ENCODE measurements at places on chromosomes 16 and 17.

GRCh38 chr17:53471514-53471913 lies 351.2 kb upstream of the KIF2B start:
- DNase-seq: no peak

GRCh38 chr17:13984956-13985355 lies 84.3 kb upstream of the COX10 start:
- DNase-seq: no peak

DNA sequence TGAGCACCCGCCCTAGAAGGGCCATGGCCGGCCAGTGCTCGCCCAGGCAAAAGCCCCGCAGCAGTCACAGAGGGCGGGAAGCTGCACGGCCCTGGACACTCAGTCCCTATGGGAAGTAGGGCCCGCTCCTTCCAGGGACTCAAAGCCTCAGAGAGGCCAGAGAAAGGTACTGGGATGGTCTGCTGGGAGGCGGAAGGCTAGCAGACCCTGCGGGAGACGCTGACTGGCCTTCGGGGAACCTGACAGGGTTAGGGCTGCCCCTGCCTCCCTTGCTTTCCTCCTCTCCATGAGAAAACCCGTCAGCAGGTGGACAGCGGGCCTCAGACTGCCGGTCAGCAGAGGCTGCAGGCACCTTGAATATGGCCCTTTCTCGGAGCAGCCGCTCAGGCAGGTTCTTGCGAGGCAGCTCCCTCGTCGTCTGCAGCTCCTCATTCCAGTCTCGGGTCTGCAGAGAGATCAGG lies 11.5 kb downstream of the CLUH start:
- no peak for DNase-seq

DNA sequence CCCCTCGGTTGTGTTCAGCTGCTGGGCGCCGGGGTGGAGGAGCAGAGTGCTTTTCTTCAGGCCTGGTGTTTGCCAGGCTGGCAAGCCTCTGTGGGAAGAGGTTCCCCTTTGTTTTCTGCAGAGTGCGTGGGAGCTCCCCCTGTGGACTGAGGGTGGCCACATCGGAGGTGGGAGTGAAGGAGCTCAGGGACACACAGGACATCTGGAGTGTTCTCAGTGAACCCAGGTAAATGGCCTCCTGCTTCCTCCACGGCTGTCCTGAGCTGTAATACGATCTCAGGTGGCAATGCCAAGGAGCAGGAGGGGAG lies 39.2 kb upstream of the IRF8 start:
- no peak for DNase-seq

- no peak for DNase-seq
Measured at GRCh38 chr17:46719891-46720290, 98.6 kb downstream of the WNT3 start.

DNA sequence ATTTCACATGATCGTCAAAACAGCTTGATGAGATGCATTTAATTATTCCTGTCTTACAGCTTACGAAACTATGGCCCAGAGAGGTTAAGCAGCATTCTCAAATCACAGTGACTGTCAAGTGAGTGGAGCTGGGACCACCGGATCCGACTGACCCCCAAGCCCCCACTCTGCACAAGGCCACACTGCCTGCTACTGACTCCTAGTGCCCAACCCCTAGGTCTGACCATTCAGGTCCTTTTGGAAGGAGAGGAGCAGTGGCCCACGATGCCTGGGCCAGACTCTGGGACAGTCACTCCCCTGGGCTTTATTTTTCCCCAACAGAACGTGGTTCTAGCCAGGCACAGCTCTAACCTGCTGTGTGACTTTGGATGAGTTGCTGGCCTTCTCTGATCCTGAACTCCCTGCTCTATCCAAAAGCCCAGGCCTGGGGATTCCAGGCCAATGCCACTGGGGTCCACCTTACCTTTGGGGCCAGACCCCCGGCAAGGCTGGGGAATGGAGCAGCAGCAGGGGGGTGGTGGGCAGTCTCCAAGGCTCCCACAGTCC lies 9.9 kb downstream of the TSPOAP1 start:
- DNase-seq: no peak

- DNase-seq: peak; percentile 81
Measured at GRCh38 chr17:65163990-65164495, 26.9 kb downstream of the RGS9 start.

- DNase-seq: no peak
Measured at GRCh38 chr17:81097943-81098308, 63.0 kb downstream of the BAIAP2 start.

DNA sequence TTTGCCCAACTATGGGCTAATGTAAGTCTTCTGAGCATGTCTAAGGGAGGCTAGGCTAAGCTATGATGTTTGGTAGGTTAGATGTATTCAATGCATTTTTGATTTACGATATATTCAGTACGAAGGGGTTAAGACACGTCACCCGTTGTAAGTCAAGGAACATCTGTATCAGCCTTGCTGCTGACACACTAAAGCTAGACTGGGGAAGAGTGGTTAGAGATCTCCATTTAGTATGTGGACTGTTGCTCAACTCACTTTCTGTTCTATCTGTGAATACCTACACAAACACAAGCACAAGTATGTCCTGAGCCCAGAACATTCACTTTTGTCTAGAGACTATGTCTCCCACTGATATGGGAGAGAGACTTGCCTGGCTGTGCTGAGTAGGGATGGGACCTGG lies 71.5 kb downstream of the VMP1 start:
- DNase-seq: no peak

DNA sequence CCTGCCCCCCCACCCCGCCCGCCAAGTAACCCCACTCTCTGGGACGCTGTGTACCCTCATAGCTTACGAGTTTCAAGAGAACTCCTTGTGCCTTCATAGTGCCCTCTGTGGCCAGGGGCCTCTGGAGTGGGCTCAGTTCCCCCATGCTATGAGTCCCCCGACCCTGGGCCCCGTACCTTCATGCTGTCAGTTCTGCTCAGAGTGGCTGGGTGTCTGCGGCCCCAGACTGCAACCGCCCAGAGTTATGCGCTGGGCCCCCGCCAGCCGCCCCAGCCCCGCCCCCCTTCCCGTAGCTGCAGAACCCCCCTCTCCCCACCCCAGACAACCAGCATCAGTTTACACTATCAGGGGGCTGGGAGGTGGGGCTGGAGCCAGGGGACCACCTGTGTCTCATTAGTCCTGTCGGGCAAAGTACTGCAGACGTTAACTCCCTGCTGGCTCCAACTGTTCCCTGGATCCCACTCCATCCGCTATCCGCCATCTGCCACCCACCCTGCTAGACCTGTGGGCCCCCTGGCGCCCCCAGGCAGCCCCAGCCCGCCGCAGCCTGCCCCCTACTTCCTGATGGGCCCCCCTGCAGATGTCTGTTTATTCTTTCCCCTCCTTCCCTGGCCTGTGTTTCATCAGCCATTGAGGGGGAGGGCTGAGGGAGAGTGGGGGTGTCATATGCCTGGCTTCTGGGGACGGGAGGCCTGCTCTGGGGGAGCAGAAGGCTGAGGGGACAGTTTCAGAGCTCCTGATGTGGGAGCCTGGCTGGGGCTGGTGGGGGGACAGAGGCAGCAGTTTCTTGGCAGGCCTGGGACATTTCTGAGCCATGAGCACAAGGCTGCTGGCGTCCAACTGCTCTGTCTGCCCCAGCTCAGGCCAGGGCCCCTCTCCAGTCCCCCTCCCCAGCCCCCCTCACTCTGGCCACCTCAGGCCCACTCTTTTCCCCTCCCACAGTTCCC lies at the start of gene MFAP4:
Gene MFAP4 (minus strand): TSS at position 217 of the 947 bp plus-strand sequence. CDS start 35 bp downstream, at position 182.
- DNase-seq: no peak

GRCh38 chr17:81992306-81993102 lies 15.1 kb downstream of the ASPSCR1 start:
- DNase-seq: no peak
